ENCODE measurements at places on chromosomes 6 and 20.

- DNase-seq: no peak
These were observed 9.0 kb upstream of the MRGBP start for GRCh38 chr20:62787321-62787720.

DNA sequence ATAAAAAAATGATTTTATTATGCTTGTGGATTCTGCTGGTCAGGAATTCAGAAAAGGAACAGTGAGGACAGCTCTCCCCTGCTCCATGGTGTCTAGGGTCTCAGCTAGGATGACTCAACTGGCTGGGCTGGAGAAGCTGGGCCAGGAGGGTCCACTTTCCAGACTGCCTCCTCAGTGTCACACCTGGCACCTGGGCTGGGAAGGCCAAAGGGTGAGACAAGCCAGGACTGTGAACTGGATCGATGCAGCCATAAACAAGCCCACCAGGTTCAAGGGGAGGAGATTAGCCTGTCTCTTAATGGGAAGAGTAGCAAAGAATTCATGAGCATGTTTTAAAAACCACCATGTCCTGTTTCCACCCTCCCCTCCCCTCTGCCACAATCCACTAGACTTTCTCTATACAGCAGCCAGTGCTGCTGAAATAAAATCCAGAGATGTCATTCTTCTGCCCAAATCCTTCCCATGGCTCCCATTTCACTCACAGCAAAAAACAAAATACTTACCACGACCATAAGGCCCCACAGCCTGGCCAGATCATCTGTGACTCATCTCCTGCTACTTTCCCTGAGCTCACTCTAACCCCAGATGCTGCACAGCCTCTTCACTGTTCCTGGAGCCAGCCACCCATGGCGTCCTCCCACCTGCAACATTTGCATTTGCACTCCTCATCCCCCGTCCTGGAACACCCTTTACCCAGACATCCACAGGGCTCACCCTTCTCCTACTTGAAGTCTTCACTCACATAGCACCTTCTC, 13.8 kb downstream of the SPTLC3 start:
- DNase-seq: no peak

GRCh38 chr6:147559006-147559405, 50.5 kb downstream of the SAMD5 start:
- DNase-seq: no peak

DNA sequence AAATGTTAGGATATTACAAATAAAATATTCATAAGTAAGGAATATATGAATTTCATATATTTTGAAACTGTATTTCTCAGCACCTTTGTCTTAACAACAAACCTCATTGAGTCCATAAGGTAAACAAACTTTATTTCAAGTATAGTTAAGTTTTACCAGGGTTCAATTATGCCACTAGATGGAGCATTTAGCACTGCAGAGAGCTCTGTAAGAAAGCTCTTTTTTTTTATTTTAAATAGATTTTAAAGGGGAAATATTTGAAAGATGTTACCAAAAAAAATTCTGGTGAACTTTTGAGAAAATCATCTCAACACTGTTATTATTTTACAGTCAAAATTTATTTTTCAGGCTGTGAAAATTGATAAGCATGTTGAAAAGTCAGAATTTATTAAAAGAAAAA, 955.2 kb upstream of the EYS start:
- no peak for DNase-seq

DNA sequence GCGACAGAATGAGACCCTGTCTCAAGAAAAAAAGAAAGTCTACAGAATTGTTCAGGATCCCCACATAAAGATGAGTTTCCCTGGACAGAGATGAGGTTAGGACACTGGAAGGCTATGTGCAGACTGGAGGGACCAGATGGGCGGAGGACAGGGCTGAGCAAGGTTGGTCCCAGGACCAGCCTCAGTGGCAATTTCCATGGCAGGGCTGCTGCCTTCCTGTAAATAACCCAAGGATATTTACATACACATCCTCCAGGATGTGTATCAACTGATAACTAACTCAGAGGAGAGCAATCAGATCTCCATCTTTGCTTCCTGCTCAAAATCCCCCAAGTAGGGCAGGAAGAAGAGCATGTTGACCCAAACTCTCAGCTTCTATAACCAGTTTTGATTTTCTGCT, 58.8 kb downstream of the RSPH3 start:
- no peak for DNase-seq

DNA sequence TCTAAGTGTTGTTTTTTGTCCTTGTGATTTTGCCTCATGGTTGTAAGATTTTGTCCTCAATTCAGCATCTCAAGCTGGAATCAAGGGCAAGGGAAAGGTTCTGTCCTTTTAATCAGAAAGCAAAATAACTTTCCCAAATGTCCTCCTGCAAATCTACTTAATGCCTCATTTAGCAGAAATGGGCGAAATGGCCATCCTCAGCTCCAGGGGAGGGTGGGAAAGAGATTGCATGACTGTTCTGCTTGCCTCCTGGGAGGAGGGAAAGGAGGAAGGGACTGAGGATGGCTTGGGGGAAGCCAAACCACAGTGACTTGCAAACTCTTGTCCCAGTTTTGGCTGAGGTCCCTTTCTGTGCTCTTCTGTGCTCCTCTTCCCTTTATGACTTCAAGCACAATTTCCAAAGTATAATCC, 43.4 kb downstream of the TNFAIP3 start:
- DNase-seq: no peak

- DNase-seq: no peak
These were observed 169.1 kb upstream of the AKAP12 start for GRCh38 chr6:151070631-151071051.

DNA sequence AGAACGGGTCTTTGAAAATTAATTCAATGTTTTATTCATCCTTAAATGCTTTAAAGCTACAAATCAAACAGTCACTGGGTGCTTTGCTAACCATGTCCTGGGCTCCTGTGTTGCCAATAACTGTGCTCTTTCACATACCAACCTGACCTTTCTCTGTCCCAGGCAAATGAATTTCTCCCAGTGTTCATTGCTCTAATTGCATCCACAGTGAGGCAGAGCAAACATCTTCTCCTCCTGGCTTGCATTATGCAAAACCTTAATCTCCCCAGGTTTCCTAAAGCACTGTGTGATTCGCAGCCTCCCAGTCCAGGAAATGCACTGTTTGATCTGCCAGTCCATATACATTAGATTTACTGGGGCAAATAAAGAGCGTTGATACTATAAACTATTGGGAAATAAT, 219.0 kb downstream of the PREX1 start:
- DNase-seq: no peak

DNA sequence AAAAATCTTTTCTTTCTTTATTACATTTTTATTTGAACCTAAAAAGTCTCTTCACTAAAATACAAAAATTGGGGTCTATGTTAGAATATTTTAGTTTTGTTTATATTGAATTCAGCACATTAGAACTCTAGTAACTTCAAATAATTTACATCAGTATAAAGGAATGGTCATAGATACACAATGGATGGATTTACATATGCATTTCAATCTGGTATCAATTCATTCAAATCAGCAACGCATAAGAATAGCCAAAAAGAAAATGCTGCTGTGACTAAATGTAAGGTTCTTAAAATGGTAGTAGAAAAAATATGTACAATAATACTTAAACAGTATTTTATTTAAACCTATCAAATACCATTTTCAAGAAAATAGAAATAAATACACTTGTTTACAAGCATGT, 47.6 kb upstream of the MANEA start:
- DNase-seq: no peak

- no peak for DNase-seq
These were observed 12.5 kb downstream of the HSF2 start for GRCh38 chr6:122412001-122412400.

DNA sequence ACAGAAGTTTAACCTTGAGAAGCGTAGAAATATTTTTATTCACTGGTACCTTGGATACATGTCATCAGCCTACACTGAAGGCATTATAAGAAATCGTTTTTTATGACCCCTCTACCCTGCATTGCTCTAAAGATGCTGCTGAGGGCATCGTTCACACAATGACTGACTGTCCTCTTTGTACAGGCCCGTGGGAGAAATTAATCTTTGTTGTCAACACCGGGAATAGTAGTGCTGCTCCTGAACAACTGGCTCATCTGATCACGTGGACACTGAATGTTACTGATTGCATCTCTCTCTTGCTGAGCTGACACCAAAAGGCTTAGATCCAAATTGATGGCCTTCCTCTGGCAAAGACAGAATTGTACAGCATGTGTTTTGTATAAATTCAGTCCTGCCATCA, 157.1 kb upstream of the SMLR1 start:
- no peak for DNase-seq

- DNase-seq: no peak
These were observed 1.7 kb downstream of the NECAB3 start for GRCh38 chr20:33672426-33673113.

- DNase-seq: no peak
These were observed 449.5 kb downstream of the PHF3 start for GRCh38 chr6:64085126-64085525.

GRCh38 chr6:41037107-41037900, 1.7 kb downstream of the UNC5CL start:
- no peak for DNase-seq

DNA sequence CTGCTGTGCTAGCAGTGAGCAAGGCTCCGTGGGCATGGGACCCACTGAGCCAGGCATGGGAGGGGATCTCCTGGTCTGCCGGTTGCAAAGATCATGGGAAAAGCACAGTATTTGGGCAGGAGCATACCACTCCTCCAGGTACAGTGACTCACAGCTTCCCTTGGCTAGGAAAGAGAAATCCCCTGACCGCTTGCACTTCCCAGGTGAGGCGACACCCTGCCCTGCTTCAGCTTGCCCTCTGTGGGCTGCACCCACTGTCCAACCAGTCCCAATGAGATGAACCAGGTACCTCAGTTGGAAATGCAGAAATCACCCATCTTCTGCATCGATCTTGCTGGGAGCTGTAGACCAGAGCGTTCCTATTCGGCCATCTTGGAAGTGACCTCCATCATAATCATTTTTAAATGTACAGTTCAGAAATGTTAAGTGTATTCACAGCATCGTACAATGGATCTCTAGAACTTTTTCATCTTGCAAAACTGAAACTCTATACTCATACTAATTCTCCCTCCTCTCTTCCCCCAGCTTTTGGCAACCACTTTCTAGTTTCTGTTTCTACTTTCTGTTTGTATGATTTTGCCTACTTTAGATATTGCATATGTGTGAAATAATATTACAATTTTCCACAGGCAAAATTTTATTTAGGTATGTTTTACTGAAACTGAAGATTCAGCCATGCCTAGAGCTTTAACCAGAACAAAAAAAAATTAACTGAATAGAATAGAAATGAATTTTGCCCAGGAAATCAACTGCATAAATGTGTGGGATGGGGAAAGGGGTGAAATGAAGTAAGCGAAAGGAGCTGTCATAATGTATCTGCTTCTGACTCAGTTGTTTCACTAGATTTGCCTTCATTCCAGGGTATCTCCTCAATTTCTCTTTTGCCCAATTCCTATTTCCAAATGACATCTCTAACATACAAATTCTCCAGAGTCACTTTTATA, 100.0 kb downstream of the RWDD2A start:
- no peak for DNase-seq

GRCh38 chr20:44948513-44948912, 11.7 kb downstream of the TOMM34 start:
- no peak for DNase-seq

DNA sequence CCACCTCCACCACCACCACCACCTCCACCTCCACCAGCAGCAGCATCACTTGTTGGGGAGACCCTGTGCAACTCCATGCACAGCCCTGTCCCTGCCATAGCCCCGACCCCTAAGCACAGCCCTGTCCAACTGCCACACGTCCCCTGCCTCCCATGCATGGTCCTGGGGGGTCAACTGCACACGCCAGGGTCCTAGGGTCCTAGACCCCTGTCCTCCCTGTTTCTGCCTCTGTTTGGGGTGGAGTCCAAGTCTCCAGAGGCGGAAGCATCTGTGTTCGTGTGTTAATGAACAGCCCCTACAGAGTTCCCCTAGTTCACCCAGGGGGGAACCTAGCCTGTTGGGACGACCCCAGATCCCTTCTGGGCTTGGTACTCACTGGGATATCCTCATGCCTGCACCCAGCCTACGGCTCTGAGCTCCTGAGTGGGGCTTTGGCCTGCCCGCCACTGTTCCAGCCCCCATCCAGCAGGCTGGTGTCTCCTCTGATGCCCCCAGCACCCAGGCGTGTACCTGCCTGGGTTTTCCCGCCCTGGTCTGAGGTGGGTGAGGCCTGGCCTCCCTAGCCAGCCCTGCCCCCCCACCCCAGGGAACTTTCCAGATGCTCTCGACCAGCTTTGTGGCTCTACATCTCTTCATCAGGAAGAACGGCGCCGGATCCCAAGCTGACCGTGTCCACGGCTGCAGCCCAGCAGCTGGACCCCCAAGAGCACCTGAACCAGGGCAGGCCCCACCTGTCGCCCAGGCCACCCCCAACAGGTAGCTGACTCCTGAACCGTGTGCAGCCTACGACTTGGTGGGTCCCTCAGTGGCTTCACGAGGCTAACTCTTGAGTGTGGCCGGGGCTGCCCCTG, 2.5 kb upstream of the TNFRSF6B start:
- DNase-seq: no peak

DNA sequence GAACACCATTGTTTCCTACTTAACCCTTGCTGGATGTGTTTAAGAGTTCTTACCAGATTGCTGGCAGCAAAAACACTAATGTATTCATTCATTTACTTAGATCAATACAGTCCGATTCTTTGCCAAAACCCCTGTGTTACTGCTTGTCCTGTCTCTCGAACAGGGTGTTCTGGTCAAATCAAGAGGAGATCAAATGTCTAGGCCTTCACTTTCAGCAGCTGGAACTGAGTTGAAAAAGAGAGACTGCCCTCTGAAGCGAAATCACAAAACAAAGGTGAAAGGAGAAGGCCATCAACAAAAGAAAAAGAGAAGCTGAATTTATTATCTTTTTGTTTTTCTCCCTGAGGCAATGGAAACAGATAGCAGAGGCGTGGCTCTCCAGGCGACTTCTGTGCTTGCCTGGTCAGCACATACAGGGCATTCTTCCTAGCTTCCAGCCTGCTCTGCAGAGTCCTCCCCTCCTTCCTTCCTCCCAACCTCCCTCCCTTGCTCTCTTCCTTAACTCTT, 44.1 kb upstream of the GCM1 start:
- no peak for DNase-seq

DNA sequence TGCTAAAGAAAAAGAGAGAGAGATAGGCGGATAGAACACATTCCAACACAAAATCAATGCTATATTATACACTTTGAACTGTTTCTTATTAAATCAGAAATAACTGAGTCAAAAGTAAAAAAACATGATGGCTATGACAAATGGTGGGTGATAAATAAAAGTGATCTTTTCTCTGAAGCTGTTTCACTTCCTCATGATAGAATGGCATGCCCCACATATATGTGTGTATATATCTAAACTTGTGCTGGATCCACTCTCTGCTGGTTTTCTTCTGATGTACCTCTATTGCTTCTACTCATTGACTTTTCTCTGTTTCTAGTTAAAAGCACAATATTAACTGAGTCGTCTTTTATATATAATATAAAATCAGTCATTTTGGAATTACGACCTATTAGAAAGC, 429.9 kb downstream of the PKHD1 start:
- DNase-seq: no peak

GRCh38 chr6:134187154-134187553, 130.8 kb downstream of the SGK1 start:
- DNase-seq: no peak

GRCh38 chr6:144939921-144940320, 654.8 kb downstream of the UTRN start:
- no peak for DNase-seq

GRCh38 chr6:168960551-168961263, 292.9 kb downstream of the THBS2 start:
- DNase-seq: no peak

- DNase-seq: no peak
These were observed 52.2 kb downstream of the PERP start for GRCh38 chr6:138054982-138055381.

GRCh38 chr6:140718021-140718420, 1343.6 kb upstream of the CITED2 start:
- DNase-seq: no peak

All from CD4-positive, alpha-beta T cell treated with Interleukin-17A for 1 hour (primary cell).